ENCODE measurements at places on chromosomes 5 and 9.

DNA sequence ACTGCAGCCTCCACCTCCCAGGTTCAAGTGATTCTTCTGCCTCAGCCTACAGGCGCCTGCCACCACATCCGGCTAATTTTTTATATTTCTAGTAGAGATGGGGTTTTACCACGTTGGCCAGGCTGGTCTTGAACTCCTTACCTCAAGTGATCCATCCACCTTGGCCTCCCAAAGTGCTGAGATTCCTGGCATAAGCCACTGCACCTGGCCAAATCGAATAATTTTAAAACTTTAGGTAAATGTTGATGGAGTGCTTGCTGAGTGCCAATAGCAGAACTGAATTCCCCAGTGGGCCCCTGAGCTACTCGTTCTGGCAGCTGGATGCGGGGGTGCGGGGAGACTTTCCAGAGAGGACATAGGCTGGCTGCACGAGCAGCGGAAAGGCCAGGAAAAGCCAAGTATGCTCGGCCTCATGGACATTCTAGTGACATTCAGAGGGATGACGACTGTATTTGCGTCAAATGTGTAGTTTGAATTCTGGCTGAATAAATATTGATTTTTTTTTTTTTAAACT lies 16.8 kb downstream of the TRAF2 start:
- no peak for DNase-seq

- DNase-seq, result peak; percentile 68
Observed at GRCh38 chr9:114098021-114098935, 814 bp downstream of the KIF12 start.

DNA sequence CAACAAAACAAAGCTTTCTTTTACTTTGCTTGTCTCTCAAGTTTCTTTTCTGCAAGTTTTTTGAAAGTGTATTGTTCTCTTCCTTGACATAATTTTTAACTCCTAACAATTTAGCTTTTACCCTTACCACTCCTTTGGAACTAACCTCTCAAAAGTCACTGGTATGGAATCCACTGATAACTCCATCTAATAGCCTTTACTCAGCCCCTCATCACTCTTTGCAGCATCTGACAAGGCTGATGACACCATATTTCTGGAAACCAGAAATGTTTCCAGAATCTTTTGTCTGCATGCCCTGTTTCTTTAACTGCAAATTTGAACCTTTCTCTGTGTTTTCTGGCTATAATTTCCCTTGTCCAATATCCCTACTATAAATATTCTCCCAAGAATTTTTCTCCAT lies 46.5 kb downstream of the ZNF474 start:
- no peak for DNase-seq

DNA sequence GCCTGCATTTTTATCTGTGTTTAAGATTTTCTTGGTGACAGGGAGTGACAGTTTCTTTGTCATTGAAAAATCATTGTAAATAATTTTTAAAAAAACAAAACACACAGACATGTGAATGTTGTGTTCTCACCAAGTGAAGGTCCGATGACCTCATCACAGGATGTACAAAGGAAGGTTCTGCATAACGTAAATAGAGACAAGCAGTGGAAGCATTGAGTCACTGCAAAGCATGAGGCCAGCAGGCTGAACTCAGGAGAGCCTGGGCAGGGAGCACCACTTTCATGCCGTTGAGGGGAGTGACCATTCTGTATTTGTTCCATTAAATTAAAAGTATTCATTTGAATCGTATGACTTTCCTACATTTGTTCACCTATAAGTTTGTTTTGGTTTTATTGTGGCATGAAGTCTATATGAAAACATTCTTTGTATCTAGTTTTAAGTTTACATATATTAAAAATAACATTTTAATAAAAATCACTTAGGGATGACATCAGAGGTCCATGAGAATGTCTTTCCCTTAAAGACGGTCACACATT lies 70.4 kb upstream of the TLE1 start:
- DNase-seq, result no peak

GRCh38 chr5:54868511-54869483 lies 116.6 kb downstream of the ESM1 start:
- DNase-seq, result no peak

GRCh38 chr9:34560599-34561214 lies 28.8 kb downstream of the CNTFR start:
- peak; percentile 58 for DNase-seq

DNA sequence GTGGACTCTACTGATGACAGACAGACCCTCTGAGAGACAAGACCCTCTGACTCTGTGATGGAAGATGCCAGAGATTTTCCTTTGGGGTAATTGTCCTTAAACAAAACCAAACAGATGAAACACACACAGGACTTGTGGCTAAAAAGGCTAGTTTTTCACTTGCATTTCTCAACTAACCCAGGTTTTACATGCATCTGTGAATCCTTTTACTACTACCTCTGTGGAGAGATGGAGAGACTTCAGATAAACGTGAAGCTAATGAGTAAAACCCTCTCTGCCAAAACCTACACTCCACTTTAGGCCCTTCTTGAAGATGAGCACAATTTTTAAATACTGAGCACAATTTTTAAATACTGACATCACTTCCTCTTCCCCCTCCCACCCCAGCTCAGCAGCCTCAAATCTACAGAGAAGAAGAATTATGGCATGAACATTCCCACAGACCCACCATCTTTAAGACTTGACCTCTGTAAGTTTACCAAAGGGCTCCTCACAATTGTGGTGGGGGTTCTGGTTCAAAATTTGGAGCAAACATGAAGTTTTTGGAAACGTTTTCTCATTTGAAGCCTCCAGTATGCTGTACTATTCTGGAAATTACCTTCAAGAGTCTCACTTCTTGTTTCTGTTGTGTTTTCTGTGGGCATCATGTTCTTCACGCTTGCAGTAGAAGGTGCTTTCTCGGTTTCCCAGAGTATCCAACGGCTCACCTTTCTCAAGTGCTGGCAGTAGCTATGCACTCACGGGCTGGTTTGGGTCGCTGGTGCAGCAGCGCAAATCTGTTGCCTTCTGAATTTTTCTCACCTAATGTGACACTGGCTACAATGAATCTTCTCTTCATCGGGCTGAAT lies 42.7 kb downstream of the ACER2 start:
- no peak for DNase-seq

DNA sequence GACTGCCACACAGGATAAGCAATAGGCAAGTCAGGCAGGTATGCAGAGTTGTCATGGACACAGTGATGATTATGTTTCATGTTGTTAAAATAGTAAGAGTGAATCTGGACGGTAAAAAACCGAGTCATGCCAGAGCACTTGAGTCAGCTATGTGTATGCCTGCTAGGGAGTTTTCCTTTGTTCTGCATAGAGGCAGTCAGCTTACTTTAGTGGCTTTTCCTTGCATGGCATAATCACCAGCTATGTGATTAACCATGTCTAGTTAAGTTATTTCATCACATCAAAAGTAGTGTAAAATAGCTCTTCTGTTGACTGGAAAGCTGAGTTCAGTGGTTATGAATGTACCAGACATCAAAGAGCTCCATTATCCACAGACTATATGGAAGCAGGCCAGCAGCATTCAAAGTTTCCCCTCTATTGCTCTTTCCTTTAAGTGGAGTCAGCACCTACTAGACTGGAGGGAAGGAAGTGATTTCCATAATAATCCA lies 989.8 kb downstream of the TLE1 start:
- no peak for DNase-seq

GRCh38 chr5:123940416-123940815 lies 428.4 kb downstream of the CSNK1G3 start:
- DNase-seq, result no peak

- no peak for DNase-seq
Observed at GRCh38 chr5:142358121-142358520, 33.3 kb upstream of the SPRY4 start.
